ENCODE measurements at places on chromosomes 4 and X.

DNA sequence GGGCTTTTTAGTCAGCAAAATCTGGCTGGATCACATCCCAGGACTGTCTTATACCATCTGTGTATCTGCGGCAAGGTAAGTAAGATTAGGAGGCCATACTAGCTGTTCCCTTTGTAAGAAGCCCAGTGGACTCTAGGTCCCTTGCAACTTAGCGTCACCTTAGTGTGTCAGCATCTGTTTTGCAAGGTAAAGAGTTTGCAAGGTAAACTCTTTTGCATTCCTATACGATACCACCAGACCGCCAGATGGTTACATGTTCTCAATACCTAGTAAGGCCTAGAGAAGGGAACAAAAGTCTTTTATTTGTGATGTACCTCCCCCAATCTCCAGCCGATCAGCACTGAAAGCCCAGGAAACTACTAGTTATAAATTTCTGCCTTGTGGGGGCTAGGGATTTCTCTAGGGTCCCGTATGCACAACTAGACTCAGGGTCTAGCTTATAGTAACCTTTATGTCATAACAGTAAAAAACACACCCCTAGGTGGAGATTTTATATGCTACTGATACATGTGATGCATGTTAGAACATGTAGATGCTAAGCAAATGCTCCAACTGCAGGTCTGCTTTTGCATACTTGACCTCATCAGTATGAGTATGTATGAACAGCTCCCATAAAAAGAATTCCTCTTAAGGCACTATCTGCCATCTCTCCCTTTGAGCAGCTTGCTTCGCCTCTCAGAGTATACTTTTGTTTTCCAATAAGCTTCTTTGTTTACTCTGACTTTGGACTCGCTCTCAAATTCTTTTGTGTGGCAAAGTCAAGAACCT, 78.4 kb downstream of the KCNIP4 start:
- no peak for DNase-seq

DNA sequence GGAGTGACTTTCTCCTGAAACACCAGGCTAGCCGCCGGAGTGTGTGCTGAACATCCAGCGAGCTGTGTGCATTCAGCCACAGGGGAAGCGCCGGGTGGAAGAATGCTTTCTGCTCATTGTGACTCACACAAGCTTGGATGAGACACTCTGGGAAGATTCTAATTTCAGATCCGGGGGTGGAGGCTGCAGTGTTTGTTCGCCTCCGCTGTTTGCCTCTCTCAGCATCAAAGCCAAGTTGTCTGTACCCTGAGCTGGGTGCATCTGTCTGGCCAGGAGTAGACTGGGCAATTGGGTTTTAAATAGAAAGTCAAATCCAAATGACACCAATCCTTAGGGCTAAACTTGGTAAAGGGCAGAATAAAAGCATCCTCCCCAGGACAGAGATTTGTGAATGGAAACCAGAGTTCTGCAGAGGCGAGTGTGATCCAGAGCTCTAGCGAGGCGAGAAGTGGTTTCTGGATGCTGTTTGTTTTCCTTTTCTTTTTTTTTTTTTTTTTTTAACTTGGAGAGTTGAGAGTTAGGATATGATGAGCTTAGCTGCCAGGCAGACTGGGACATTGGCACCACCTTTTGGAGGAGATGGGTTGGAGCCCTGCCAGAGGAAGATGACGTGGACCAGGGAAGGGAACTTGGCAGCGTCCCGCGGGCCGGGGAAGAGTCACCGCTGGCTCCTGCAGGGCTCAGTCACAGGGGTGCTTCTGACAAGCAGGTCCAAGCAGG, 196.0 kb upstream of the PSAPL1 start:
- peak; percentile 48 for DNase-seq

DNA sequence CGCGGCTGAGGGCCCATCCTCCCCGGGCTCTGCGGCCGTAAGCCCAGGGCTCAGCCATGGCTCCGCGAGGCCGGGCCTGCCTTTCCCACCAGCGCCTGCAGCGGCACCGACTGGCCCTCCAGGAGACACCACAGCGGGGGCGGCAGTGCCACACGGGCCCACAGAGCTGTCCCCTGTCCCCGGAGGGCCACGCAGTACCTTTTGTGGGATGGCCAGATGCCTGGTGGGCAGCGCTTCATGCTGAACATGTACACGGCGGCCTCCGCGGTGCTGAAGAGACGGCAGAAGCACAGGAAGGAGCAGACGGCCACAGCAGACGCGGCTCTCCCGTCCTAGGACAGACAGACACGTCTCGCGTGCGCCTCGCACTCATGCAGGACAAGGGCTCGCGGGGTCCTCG, 50.4 kb downstream of the GAK start:
- no peak for DNase-seq

- DNase-seq: no peak
These were observed 128.9 kb downstream of the CEP135 start for GRCh38 chr4:56077676-56078075.

DNA sequence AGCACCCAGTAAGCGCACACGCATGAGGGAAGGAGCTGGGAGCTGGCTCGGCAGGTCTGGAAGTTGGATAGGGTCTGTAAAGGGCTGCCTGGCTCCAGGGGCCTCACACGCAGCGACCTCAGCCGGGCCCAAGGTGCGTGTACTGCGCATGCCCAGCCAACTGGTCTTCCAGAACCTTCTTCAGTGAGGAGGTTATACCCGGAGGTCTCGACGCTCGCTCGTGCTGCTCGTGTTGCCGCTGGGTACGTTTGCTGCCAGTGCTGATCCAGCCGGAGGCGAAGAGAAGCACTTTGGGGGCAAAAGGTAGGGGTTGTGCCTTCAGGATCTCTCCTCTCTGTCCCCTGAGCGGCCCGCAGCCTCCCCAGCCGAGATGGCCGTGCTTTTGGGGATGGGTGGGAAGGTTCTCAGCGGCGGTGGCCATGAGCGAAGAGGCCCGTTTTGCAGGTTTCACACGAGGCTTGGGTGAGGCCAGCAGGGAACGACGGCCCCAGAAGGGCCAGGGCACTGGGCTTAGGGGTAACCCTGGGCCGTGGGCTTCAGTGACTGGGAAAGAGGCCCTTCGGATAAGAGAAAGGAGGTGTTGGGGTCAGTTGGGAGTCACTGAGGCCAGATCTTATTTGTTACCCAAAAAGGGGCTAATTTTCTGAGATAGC, 3.8 kb upstream of the CXCL9 start:
- no peak for DNase-seq

GRCh38 chr4:120918788-120919187, 3.7 kb downstream of the PRDM5 start:
- no peak for DNase-seq

DNA sequence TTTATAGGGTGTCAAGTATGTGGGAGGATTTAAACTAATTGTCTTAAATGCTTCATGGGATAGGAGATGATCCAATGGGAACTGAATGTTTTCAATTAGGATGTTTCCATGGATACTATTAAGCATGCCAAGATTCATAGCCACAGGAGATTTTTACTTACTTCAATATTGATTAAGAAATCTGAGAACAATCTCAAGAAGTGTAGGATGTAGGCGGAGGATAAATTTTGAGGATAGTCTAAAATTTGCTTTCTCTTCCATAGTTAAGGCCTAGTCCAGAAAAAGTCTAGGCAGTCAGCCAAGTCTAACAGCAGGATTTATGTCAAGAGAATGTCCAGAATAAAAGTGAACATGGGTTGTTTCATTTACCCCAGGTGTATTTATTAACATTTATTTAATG, 32.8 kb downstream of the REPS2 start:
- no peak for DNase-seq

DNA sequence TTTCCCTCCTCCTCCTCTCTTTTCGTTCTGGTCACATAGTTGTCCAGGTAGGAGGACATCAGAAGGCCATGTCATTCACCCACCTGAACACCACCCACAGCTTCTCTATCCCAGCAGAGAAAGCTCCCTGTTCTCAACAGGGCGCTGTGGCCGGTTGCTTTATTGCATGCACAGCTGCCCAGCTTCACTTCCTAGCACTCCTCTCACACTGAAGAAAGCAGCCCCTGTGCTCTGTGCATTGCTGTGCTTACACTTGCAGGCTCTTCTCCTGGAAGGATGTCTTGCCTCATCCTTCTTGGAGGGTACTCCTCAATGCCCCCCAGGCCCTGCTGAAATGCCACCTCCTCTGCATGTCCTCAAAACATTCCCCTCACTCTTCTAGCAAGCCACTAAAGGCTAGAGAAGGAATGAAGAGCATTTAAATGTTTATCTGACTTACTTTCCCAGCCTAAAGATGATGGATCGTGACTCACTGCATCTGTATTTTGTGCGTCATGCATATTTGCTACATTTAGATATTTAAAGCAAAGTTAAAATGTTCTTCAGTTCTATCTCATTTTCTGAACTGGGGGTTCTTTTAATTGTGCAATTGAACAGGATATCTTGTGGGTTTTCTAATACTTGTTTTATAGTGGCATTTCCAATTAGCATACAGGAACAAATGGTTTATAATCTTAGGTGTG, 186.4 kb upstream of the PUDP start:
- DNase-seq: no peak

DNA sequence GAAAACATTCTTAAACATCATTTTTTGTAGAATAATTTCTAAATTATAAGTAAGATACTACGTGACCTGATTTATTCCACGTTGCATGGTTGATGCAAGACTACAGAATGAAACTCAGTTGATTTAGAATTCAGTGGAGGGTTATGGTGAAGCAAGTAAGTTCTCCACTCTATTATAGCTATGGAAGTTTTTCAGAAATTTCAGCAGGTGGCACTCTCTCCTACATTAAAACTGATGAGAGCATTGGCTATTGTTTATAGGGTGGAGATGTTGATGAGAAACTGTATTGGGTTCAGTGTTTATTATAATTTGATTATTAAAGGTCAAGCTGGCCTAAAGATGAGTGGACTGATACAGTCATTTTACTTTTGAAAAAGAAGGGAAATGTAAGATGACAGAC, 88.0 kb downstream of the FNIP2 start:
- DNase-seq: peak; percentile 14

DNA sequence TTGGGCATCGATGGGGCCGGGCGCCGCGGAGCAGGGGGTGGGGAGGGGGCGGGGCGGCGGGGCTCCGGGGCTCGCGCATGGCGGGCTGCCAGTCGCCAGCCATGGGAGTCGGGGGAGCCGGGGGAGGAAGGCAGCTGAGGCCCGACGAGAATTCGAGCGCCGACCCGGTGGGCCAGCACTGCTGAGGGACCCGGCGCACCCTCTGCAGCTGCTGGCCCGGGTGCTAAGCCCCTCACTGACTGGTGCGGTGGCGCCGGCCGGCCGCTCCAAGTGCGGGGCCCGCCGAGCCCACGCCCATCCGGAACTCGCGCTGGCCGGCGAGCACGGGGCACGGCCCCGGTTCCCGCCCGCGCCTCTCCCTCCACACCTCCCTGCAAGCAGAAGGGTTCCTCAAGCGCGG, 49.4 kb downstream of the GSX2 start:
- no peak for DNase-seq

DNA sequence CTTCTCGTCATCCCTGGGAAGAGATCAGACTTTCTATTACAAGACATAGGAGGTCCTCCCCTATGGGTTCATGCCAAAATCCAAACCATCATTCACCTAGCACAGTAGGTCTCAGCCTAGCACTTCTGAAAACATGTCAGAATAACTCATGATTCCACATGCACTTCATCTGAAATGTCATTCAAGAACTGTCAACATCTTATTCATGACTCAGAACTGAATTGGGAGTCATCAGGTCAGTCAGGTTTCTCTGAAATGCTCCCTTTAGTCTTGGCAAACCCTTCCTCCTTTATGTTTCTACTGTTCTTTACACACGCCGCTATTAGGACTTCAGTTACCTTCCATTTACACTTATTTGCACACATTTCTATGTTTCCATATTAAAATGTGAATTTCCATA, 67.2 kb downstream of the ANTXR2 start:
- no peak for DNase-seq

DNA sequence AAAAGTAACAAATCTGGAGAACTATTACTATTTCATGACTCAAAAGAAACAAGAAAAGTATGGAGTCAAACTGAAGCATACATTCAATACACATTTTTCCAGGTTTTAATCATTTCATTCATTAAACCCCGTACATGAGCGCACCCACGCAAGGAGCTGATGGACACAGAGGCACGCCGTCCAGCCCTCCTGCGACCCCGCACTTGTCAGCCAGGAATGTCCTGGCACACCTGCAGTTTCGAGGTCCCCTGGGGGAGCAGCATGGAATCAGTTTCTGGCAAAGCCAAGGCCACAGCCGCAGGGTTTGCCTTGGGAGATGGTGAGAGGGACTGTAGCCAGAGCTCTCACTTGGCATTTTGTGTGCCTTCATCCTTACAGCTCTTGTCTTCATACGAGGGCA, 12.8 kb upstream of the SLC2A9 start:
- no peak for DNase-seq

- no peak for DNase-seq
These were observed 102.8 kb downstream of the ITIH6 start for GRCh38 chrX:54695231-54695630.

GRCh38 chr4:183766140-183766539, 107.0 kb downstream of the TRAPPC11 start:
- no peak for DNase-seq

- no peak for DNase-seq
These were observed 233.3 kb upstream of the EDNRA start for GRCh38 chr4:147247579-147247978.

Measured in NCI-H1105 (cell line).